Dermis blood vessel endothelial cell (primary cell): ENCODE measurements at places on chromosomes 1 and 21.

GRCh38 chr1:157771661-157772425 is 5.1 kb downstream of the FCRL2 start:
- DNase-seq = no peak

DNA sequence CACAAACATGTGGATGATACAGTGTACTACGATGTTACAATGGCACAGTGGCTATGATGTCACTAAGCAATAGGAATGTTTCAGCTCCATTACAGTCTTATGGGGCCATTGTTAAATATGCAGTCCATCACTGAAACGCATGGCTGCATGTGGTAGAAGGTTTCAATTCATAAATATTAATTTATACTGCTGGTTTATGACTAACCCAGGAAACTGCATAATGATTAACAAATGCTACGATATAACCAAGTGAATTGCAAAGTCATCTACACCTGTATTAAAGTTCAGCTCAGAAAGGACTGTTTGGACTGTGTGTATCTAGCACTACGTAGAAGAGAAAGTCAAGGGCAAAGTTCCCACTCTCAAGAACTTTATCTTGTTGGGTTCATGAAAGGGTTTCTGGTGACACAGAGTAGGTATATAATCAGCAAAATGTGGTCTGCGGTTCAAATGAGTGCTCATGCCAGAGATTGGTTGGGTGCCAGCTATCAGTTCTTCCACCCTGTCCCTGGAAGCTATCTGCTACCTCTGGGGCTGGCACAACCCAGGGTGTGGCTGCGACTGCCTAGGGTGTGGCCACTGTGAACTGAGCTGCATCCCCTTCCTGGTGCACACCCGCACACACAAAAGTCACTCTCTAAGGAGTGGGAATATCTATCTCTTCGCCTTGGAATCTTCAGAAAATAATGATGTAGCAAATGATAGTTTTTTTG is 14.8 kb downstream of the MGST3 start:
- DNase-seq = no peak

DNA sequence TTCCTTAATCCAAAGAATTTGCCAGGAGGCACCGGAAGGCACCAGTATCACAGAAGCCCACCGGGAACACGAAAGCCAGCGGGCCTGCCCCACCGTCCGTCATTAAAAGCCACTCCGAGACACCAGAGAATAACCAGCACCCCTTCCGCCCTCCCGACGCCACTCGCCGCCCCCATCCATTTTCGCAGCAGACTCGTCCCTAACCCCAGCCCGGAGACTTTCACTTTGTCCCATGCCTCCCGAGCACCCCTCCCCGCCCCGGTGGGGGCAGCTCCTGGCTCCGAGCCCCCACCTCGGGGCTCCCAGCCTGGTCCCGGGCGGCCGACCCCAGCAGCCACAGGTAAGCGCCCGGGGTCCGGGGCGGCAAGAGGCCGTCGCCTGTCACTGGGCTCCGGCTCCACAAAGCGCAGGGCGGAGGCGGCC is 105.4 kb downstream of the SLC45A1 start:
- no peak for DNase-seq

DNA sequence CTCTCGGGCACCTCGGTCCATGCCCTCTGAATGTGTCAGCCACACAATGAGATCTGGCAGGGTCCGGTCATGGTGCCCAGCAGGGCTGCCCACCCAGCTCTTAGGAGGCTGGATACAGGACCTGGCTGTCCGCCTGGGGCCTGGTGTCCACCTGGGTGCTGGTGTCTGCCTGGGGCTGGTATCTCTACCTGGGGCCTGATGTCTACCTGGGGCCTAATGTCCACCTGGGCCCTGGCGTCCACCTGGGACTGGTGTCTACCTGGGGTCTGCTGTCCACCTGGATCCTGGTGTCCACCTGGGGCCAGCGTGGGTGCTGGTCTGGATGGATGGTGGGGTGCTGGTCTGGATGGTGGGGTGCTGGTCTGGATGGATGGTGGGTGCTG is 45.1 kb upstream of the ACTRT2 start:
- DNase-seq = no peak

DNA sequence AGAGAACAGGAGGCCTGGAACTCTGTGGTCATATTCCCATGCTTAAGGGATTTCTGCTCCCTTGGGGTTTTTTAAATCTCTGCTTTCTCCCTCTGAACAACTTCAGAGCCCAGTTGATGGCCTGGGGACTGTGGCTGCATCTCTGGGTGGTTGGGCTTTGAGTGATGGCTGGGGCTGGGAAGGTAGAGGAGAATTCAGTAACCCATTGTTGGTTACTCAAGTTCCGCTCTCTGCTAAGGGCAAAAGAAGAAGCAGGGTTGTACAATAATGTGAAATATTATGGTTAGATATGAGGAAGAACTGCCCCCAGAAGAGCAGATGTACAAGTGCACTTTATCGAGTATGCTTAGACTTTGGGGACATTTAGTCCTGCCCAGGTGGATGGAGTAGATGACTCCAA is 72.1 kb upstream of the CNTN2 start:
- no peak for DNase-seq

DNA sequence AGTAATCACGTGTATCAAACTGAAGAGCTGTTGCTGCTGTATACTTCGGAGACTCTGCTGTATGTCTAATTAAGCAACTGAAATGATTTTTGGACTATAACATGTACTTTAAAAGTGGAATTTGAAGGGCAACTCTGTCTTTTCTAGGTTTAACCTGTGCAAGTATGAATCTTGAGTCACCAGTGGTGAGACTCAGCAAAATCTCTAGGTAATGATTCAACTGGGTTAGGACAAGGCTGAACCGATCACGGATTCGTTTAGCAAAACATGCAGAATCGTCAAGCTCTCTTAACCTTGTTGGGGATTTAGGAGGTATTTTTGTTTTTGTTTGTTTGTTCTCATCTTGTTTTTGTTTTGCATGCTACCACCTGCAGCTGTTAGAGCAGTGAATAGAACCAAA is 149.6 kb downstream of the CYYR1 start:
- DNase-seq = no peak

DNA sequence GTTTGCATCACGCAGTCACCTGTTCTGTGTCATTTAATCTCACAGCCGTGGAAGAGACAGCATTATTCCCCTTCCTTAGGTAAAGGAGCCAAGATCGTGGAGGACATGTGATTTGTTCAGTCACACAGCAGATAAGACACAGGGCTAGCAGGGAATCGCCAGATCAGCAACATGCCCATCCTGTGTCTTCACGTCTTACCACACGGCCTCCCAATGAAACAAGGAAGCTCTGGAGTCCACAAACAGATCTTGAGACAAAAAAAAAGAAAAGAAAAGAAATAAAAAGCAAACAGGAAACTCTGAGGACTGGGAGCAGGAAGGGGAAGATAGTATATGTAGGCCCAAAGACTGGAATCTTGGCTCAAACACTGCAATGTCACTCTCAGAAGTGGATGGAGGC is 155.3 kb downstream of the ADSS2 start:
- peak; percentile 15 for DNase-seq

DNA sequence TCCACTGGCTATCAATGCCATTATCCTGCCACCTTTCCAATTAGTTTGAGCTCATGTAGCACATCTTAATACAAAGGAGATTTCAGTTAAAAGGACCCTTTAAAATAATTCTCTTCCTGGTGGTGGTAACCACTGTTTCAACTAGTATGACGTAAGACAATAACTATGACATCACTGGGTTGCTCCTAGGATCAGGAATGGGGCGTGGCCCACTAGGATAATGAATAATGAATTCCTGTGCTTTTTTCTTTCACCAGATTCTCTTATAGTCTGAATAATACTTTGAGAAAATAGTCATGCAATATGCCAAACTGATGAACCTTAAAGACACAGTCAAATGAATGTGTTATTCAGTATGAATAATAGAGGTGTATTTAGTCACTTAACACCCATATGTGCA is 10.6 kb upstream of the KIFAP3 start:
- no peak for DNase-seq

DNA sequence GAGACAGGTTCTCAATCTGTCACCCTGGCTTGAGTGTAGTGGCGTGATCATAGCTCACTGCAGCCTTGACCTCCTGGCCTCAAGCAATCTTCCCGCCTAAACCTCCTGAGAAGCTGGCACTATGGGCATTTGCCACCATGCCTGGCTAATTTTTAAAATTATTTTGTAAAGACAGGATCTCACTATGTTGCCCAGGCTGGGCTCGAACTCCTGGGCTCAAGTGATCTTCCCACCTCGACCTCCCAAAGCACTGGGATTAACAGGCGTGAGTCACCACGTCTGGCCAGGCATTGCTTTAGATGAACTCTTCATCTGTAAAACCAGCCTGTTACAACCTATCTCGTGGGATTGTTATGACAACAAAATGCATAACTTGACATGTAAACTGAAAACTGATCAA is 2.4 kb downstream of the COA6 start:
- no peak for DNase-seq

DNA sequence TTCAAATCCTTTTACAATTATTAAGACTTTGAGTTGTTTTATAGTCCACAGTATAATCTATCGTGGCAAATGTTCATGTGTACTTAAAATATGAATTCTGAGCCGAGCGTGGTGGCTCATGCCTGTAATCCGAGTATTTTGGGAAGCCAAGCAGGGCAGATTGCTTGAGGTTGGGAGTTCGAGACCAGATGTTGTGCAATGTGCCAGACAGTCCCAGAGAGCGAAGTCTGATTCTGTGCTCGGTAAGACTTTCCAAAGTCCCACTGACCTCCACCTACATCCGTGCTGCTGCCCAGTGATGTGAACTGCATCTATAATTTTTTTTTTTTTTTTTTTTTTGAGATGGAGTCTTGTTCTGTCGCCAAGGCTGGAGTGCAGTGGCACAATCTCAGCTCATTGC is 52.2 kb downstream of the VPS26C start:
- no peak for DNase-seq

GRCh38 chr1:56626546-56626945 is 18.6 kb upstream of the PRKAA2 start:
- no peak for DNase-seq

GRCh38 chr1:178161516-178161915 is 67.6 kb downstream of the RASAL2 start:
- no peak for DNase-seq

- peak; percentile 88 for DNase-seq
Measured at GRCh38 chr1:155000726-155001424, 1.7 kb upstream of the ZBTB7B start.

GRCh38 chr1:6351480-6352137 is 42.0 kb downstream of the ACOT7 start:
- DNase-seq = peak; percentile 41

- DNase-seq = no peak
Measured at GRCh38 chr1:79469139-79469538, 462.6 kb upstream of the ADGRL4 start.

DNA sequence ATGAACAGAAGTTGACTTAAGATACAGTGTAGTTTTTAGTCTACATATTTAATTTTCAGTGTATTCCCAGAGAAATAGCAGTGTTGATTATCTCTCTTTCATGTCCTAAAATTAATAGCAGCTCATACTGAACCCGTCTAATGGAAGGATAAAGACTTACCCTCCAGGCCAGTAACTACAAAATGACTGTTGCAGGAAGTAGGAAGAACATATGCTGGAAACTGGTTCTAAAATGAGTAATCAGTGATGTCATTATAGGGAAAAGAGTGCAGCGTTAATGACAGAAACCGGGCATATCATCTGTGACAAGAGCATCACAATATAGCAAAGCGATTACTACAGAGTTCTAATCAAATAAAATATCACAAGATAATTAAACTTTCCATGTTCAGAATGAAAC is 385.5 kb downstream of the SMYD3 start:
- peak; percentile 35 for DNase-seq

DNA sequence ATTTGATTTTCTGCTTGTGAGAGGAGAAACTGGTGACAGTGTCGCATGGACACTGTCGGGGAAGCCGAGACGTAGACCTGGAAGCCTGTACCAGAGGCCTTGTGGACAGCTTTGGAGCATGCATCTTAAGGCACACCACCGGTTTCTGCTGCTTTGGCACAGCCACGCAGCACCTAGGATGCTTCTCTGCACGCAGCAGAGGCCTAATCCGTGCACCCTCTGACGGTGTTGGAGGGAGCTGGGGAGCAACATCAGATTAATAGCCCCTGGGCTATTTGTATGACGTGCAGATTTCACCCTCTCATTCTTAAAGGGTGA is 30.3 kb downstream of the TEX35 start:
- DNase-seq = no peak

- DNase-seq = peak; percentile 35
Measured at GRCh38 chr1:41072051-41072450, 50.5 kb upstream of the SLFNL1 start.

DNA sequence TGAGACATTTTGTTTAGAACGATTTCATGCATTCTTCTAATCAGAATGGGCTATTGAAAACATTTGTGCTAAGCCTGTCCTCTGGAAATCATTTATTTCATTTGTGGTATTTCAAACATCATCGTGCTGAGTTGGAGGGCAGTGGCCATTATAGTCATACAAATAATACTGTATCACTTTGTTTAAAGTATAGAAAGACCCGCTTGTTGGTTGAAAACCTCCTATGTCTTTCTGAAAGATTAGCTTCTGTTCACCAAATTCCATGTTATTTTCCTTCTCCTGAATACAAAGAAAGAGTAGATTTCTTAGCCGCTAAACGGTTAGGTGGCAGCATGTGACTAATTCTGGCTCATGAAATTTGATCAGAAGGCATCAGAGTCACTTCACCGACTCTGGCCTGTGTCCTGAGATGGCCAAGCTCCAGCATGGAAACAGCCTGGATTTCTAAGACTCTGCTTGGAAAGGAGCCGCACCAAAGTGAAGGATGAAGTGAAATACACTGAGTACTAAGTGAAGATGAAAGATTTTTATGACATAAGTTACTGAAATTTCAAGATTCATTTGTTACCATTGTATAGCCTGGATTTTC is 355.1 kb downstream of the USP25 start:
- DNase-seq = no peak
